ENCODE measurements at places on chromosomes 2 and 18.

GRCh38 chr18:8264861-8265411 is 344.3 kb upstream of the RAB12 start:
- DNase-seq, result no peak

- DNase-seq, result no peak
These were observed 242.5 kb downstream of the CYP26B1 start for GRCh38 chr2:71905205-71905604.

DNA sequence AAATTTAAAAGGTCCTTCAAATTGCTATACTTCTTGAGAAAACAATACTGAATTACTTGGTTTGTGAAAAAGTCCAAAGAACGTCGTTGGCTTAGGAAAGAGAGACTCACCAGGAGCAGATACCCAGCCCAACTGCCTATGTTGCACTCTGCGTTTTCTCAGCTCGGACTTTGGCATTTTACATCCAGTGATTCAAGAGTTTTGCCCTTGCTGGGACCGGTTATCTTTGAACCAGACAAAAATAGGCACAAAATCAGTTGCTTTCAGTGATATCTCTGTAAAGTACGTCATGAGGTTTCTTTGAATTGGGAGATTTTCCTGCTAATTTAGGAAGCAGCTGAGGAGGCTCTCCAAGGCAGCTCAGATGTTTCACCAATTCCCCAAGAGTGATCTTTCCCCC is 29.3 kb downstream of the FHOD3 start:
- no peak for DNase-seq

DNA sequence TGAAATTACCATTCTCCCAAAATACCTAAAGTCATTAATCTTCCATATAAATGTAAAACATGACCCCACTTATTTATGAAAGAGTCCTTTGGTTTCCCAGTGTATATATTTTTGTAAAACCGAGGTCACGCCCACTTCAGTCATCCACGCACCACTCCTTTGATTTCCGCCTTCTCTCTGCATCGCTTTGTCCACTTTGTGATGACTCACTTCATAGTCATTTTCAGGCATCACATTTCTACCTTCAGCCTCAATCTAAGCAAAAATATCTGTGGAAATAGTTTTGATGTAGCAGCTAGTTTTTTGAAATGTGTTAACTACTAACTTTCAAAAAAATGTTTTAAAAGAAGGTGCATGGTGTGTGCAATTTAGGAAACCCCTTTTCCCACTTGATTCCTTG is 793.5 kb upstream of the SOX11 start:
- DNase-seq, result no peak

- DNase-seq, result peak; percentile 14
These were observed 45.1 kb downstream of the RPL31 start for GRCh38 chr2:101047075-101047766.

- DNase-seq, result peak; percentile 70
These were observed 5.1 kb downstream of the NFATC1 start for GRCh38 chr18:79400591-79401381.

DNA sequence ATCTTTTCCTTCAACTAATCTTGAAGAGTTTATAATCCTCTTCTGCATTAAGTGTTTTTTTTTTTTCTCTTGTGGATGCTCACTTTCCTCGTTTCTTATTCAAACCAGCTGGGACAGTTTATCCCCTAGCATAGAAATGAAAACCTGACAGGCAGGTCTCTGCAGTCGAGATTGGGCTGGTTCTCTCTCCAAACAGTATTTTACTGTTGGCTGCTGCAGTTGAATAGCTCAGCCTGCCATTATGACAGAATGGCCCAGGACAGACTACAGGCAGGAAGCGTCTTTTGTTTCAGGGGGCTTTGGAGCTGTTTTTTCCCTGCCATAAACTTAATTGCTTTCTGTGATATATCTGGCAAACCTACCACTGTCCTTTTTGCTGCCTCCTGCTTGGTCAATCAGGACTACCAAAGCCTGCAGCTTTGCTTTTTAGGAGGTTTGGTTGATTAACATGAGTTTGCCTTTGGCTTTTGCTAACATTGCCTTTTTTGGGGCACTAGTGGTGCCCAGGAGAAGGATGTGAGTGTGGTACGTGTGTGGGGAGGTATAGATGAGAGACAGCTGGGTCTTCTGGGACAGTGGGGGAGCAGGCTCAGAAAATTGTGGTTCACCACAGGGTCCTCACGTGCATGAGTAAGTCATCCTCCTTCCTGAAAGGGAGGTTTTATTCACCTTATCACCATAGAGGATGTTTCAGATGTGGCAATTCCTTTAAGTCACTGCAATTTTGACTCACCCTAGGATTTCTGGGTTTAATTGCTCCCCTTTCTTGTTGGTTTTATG is 128.7 kb downstream of the LYPD6B start:
- peak; percentile 71 for DNase-seq

GRCh38 chr2:60547841-60548240 is 5.6 kb downstream of the BCL11A start:
- no peak for DNase-seq

GRCh38 chr2:64837925-64838641 is 151.1 kb upstream of the SLC1A4 start:
- no peak for DNase-seq

- DNase-seq, result no peak
These were observed 94.8 kb upstream of the LTBP1 start for GRCh38 chr2:32851777-32852439.
